Transverse colon (tissue), 4 donors: ENCODE measurements at places on chromosomes 2 and 18. TPM values are rescaled to one million over a fixed set of nuclear protein-coding genes. Genes with fewer than 3 reads are reported as not detected.

DNA sequence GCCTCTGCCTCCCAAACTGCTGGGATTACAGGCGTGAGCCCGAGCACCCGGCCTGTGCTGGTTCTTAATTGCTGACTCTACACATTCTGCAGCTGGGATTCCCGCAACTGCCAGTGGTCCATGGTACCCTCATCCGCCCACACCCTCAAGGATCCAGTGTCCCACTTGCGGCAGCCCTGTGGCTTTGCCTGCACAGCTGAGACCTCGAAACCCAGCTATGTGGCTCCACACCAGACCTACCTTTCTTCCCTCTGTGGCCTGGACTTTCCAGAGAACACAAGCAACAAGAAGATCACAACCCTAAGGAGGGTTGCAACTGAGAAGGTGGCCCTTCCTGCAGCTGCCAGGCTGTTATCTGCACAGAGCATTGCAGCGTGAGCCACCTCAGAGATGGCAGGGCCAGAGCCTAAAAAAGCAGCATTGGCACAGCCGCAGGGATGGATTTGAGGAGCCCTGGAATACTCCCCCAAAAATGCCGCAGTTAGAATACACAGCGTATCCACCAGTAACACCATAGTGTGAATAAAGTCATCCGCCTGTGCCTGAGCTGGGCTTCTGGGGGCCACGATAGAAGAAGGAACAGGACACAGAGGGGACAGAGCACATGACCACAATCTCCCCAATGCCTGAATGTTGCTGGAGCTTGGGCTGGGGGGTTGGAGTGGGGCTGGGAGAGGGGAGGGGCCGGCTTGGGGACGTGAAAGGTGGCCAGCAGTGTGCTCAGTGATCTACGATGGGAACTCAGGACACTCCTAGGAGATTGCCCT is 1.9 kb downstream of the GPR55 start:
- peaks cover 6% of the 10 kb centered on the region for H3K27me3 ChIP-seq
- DNase-seq: peak; percentile 5
- H3K27ac ChIP-seq: no peak overlapping the region
- no peaks in the 10 kb centered on the region for H3K4me1 ChIP-seq
- no peak overlapping the region for H3K4me3 ChIP-seq
- H3K36me3 ChIP-seq: no peaks in the 10 kb centered on the region

GRCh38 chr2:39542523-39542922 is 105.4 kb upstream of the MAP4K3 start:
- no peak overlapping the region for H3K4me3 ChIP-seq
- no peaks in the 10 kb centered on the region for H3K27me3 ChIP-seq
- no peak for DNase-seq
- H3K27ac ChIP-seq: no peak overlapping the region
- H3K36me3 ChIP-seq: no peaks in the 10 kb centered on the region
- peaks cover 8% of the 10 kb centered on the region for H3K4me1 ChIP-seq

GRCh38 chr2:48362515-48362914 is 167.4 kb upstream of the STON1 start:
- no peaks in the 10 kb centered on the region for H3K36me3 ChIP-seq
- H3K27ac ChIP-seq: no peak overlapping the region
- peaks cover under 1% of the 10 kb centered on the region for H3K4me1 ChIP-seq
- H3K4me3 ChIP-seq: no peak overlapping the region
- H3K27me3 ChIP-seq: no peaks in the 10 kb centered on the region

Gene SGPP2
- total RNA-seq: 56.5 TPM

DNA sequence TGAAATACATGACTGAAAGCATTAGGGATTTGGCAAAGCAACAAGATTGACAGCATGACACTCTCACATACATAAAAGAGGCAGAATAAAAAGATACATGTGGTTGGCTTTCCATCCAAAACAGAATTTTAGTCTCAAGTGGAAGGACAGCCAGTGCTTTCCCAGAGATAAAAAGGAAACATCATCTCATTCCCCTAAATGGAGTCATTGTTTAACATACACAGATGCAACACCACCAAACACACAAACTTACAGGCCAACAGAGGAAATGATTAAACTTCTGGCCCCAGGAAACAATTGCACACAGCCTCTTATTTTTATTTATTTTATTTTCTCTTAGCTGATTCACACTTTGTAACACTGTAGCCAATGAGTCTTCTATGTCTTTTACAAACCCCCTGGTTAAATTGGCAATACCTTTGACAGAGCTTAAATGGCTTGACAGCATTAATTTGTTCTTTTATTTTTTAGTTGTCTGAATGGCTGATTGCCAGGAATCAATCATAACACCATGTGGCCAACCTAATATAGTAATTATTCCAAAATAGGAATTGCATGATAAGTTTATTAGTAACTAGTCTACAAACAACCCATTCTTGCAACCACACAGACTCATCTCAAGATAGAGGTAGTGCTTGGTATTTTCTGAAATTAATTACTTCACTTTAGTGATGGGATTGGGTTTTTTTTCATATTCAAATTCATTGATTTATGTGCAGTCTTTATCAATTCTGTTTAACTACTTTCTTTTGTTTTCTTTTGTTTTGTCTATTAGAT is 190.5 kb downstream of the RND3 start:
- no peak overlapping the region for H3K4me3 ChIP-seq
- no peaks in the 10 kb centered on the region for H3K27me3 ChIP-seq
- H3K27ac ChIP-seq: no peak overlapping the region
- no peaks in the 10 kb centered on the region for H3K36me3 ChIP-seq
- peaks cover 9% of the 10 kb centered on the region for H3K4me1 ChIP-seq
- no peak for DNase-seq

Gene MTIF2
- 34.4 TPM for total RNA-seq

Gene UGT1A8
- total RNA-seq: 15.1 TPM

Gene UGT1A3
- 3.2 TPM for total RNA-seq

DNA sequence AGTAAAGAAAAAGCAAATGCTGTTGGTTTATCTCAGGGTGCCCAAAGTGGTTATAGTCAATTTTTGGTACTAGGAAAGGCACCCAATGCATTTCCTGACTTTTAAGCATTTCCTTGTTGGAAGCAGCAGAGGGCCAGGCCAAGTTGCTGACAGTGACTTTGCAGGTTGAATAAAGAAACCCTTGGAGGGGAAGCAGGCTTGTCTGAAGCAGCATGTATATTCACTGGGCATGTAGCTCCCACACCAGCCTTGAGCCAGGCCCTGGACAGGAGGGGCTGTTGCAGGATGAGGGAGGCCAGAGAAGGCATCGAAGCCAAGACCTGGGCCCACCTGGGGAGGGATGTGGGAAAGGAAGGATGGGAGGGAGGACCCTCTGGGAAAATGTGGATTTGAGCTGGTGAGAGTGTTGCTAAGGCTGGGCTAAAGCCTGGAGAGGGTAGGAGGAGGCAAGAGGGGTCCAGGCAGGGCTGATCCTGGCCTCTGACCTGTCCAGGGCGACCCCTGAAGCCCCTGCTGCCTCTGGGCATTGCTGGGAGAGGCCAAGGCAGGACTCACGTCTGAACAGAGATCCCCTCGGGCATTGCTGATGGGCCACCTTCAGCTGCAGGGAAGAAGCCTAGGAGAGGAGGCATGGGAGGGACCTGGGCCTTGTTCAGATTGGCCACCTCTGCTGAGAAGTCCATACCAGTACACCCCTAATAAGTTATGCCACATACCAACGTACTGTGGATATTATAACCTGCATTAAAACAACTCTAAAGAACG is 79.6 kb downstream of the STPG4 start:
- H3K4me1 ChIP-seq: peaks cover 58% of the 10 kb centered on the region
- DNase-seq: no peak
- H3K4me3 ChIP-seq: no peak overlapping the region
- no peaks in the 10 kb centered on the region for H3K36me3 ChIP-seq

Gene MARCHF4
- total RNA-seq: 1.4 TPM

DNA sequence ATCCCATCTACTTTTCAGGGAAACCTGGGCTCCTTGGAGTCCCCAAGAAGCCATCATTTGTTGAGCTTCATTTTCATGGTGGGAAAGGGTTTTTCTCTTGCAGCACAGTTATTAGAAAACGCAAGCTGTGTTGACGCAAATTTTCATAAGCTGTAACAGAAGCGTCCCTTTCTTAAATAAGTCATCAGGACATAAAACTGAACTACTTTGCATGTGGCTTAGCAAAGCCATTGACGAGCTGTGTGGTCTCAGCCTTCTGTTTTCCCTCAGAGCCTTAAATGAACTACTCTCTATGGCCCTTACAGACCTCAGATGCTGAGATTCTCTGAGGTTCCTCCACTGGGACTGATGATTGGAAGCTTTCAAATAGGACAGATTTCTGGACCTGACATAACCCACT is 85.1 kb downstream of the ARL4C start:
- no peaks in the 10 kb centered on the region for H3K4me1 ChIP-seq
- no peaks in the 10 kb centered on the region for H3K27me3 ChIP-seq
- no peaks in the 10 kb centered on the region for H3K36me3 ChIP-seq
- H3K4me3 ChIP-seq: no peak overlapping the region

- no peak overlapping the region for H3K27ac ChIP-seq
- no peaks in the 10 kb centered on the region for H3K4me1 ChIP-seq
- no peaks in the 10 kb centered on the region for H3K27me3 ChIP-seq
- H3K4me3 ChIP-seq: no peak overlapping the region
Measured at GRCh38 chr2:175580652-175581051, 399.1 kb upstream of the ATP5MC3 start.

Gene RGPD6
- 9.0 TPM for total RNA-seq
